ENCODE measurements at places on chromosomes 1 and 21. TPM values are rescaled to one million over a fixed set of nuclear protein-coding genes. Genes with fewer than 3 reads are reported as not detected.
A peak's percentile ranks its signal among the peaks of the same experiment; 100 is the strongest.

GRCh38 chr1:177566495-177566894, 395.7 kb downstream of the BRINP2 start:
- DNase-seq: no peak

DNA sequence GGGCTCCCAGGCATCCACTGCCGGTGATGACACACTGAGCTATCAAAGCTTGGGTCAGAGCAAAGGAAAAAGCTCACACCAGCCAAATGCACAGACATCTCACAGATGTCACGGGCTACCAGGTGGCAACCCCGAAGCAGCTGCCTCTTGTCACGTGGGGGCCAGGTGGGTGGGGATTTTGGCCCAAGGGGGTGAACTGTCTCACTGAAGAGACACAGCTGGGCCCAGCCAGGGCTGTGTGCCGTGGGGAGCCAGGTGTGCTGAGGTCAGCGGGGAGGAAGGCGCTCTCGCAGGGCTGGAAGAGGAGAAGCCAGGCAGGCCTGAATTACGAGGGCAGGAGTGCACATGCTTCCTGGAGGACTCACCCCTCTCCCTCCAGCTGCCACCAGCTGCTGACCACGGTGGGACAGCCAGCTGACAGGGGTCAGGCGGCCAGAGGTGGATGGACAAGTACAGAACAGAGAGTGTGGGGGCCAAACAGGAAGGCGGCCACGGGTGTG, 32.4 kb downstream of the KCNN3 start:
- DNase-seq: peak; percentile 81

The CELA3B gene
- not detected for total RNA-seq

- DNase-seq: no peak
Observed at GRCh38 chr1:219661464-219662092, 48.7 kb upstream of the ZC3H11B start.

The NRAS gene
- total RNA-seq: 5.9 TPM

- no peak for DNase-seq
Observed at GRCh38 chr1:157097692-157098091, 1.9 kb downstream of the ETV3L start.

The SERPINC1 gene
- 0.51 TPM for total RNA-seq

DNA sequence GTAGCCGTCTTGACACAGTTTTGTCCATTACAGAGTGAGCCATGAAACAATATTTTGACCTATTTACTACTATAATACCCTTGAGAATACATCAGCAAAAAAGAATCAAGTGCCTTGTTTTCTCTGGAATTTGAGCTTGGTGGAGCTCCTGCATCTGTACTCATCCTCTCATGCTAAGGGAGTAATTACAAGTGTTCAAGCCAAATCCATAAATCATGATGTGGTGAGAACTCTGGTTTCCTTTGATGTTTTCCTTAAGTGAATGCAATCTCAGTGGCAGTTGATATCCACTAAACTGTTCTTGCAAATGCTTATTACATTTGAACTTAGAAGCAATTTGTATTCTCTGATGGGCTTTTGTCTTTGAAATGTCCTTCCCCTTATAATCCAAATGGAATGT, 824.6 kb upstream of the TMPRSS15 start:
- DNase-seq: no peak

The SLC5A3 gene
- total RNA-seq: 5.1 TPM

- DNase-seq: peak; percentile 48
Observed at GRCh38 chr1:230127105-230128054, 60.3 kb downstream of the GALNT2 start.

GRCh38 chr1:94803517-94804441, 16.4 kb upstream of the SLC44A3 start:
- peak; percentile 39 for DNase-seq

GRCh38 chr1:229547542-229547941, 11.0 kb downstream of the ABCB10 start:
- no peak for DNase-seq

The FOXD3 gene
- total RNA-seq: 0.24 TPM

DNA sequence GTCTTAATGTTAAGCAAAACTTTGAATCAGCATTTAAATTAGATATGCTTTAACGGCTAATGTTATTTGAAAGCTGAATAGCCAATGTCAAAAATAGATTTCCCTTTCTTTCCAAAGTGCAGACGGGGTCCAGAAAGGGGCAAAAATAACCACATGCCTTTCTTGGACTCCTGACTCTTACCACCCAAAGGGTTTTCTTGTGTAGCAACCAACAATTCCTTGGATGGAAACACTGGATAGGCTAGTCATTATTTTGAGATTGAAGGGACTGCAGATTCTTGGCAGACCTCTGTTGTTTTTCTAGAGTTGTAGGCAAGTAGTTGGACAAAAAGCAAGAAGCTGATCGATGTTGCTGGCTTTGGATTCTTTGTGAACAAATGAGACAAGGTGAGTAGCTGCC, 107.0 kb downstream of the MRPS6 start:
- no peak for DNase-seq

DNA sequence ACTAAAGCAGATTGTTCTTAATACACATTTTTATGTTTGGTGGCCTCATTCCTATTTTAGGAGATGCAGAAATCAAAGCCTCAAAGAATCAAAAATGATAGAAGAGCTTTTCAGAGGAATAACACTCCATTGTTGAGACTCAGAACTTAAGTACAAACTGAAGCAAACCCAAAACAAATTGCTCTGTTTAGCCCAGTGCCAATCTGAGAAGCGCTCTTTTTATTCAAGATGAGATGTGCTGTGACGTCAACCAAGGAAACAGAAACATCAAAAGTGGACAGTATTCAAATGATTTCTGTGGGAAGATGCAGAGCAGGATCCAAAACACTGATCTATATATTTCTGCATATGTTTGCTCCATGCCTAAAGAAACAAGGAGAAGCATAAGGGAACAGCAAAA, 18.0 kb downstream of the COLGALT2 start:
- no peak for DNase-seq

DNA sequence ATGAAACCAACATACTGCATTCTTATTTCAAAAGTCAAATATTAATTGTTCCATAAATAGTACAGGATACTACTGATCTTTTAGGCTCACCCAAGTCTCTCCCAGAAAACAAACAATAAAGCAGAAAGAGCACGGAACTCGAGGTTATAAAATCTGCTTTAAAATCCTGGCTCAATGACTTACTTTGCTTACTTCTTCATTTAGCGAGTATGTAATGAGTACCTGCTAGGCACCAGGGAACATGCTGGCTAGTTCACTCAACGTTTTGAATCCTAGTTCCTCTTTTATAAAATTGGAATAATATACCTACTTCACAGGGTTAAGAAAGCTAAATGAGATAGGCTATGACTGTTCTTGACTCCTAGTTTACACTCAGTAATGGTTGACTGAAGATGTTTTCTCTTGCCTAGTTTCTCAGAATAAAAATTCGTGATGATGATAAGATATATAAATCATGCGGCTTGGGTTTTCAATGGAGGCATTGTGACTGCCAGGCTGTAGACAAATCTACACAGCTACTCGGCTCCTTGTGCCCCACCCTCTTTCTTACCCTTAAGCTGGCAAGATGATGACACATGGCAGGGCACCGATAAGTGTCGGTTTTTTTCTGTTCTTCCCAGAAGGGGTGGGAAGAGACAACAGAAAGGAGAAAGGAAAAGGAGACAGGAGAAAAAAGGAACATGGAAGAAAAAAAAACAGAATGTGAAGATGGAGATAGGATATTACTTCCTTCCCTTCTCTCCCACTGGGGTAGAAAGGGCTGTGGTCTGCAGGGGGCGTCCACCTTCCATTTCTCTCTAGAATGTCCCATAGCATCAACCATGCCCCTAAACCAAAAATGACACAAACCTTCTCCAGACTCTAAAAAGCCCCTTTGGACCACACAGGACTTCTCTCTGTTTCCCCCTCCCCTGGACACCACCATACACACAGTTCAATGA, 507.1 kb downstream of the SMYD3 start:
- no peak for DNase-seq

The SUSD4 gene
- total RNA-seq: 5.8 TPM

The OR2L2 gene
- total RNA-seq: not detected

The IFI16 gene
- 21.1 TPM for total RNA-seq

DNA sequence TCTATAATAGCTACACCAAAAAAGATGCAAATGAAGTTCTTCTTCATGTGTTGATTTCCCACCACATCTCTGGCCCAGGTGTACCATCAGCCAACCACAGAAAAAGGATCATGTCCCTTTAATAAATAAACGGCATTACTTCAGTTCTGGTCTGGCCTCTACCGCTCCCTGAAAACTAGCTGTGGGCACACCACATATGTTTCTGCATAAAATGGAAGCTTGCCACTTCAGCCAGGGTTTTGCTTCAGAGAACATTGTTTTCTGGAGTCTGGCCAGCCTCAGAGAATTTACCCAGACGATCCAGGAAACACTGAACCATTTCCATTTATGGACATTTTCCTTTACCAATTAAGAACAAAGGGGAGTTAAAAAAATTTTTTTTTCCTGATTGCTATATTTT, 5.8 kb upstream of the LAMC2 start:
- DNase-seq: peak; percentile 47

DNA sequence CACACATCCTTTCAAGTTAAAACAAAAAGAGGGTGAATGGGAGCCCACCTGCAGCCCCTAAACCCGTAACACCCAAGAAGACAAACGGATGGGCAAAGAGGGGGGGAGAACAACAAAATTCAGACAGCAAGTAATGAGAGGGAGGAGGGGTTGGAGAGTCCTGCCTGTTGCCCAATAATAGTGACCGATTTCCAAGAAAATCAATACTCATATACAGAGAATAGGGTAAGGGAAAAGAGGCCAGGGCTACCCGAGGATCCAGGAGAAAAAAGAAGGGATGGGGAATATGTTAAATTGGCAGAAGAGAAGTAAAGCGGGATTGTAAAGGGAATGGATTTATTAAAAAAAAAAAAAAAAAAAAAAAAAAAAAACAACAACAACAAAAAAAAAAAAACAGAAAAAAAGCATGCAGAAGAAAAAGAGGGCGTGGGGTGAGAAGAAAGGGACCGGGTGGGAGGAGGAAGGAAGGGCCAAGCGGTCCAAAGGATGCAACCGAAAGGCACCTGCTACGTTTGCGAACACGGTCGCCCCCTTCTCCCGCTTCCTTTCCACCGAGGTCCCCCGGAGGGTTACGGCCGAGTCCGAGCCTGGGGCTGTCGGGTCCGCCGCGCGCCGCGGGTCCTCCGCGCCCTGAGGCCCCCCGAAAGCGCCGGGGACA, 930 bp downstream of the SLC30A10 start:
- DNase-seq: no peak

GRCh38 chr1:183774938-183775337, 30.0 kb upstream of the RGL1 start:
- no peak for DNase-seq

- no peak for DNase-seq
Observed at GRCh38 chr1:72936151-72936740, 653.9 kb upstream of the NEGR1 start.

The URB2 gene
- total RNA-seq: 3.2 TPM

Data from Right ventricle myocardium superior (tissue), 1 donor.